Tibial nerve (tissue), 4 donors: ENCODE measurements at places on chromosomes 6 and 20. TPM values are rescaled to one million over a fixed set of nuclear protein-coding genes. Genes with fewer than 3 reads are reported as not detected.

GRCh38 chr6:33079580-33079979 lies 3.8 kb downstream of the HLA-DPB1 start:
- H3K36me3 ChIP-seq: peaks cover 6% of the 10 kb centered on the region
- peaks cover 12% of the 10 kb centered on the region for H3K4me1 ChIP-seq
- H3K27ac ChIP-seq: no peak overlapping the region
- H3K4me3 ChIP-seq: no peak overlapping the region
- H3K27me3 ChIP-seq: no peaks in the 10 kb centered on the region
- no peak for DNase-seq

GRCh38 chr20:62145688-62146018 lies 2.1 kb downstream of the SS18L1 start:
- H3K4me1 ChIP-seq: peaks cover 30% of the 10 kb centered on the region
- H3K36me3 ChIP-seq: no peaks in the 10 kb centered on the region
- H3K27ac ChIP-seq: no peak overlapping the region
- no peaks in the 10 kb centered on the region for H3K27me3 ChIP-seq
- no peak overlapping the region for H3K4me3 ChIP-seq

SLC12A5 gene
- total RNA-seq: not detected

DNA sequence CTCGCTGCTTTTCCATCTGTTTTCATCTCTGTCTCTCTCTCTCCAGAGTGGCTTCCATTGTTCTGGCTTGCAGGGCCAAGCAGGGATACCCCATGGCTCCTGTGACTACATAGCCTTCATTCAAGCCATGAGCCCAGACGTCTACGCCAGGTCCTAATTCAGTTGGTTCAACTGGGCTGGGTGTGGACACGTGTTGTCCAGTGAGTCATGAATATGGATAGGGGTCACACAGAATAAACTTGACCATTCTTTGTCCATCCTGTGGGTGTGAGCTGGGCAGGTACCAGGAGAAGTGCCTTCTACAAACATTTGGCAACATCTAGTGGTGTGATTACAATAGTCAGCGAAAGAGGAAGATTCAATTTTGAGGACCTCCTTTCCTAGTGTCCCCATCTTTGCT lies 96.9 kb upstream of the ARMC2 start:
- no peaks in the 10 kb centered on the region for H3K4me1 ChIP-seq
- H3K27ac ChIP-seq: no peak overlapping the region
- no peaks in the 10 kb centered on the region for H3K36me3 ChIP-seq
- H3K27me3 ChIP-seq: no peaks in the 10 kb centered on the region
- DNase-seq: no peak
- H3K4me3 ChIP-seq: no peak overlapping the region

- peak; percentile 32 for DNase-seq
- H3K4me3 ChIP-seq: peak overlapping the region; percentile 21
- no peaks in the 10 kb centered on the region for H3K27me3 ChIP-seq
- peaks cover 6% of the 10 kb centered on the region for H3K4me1 ChIP-seq
These were observed 113.9 kb downstream of the NFATC2 start for GRCh38 chr20:51428401-51429143.

DNA sequence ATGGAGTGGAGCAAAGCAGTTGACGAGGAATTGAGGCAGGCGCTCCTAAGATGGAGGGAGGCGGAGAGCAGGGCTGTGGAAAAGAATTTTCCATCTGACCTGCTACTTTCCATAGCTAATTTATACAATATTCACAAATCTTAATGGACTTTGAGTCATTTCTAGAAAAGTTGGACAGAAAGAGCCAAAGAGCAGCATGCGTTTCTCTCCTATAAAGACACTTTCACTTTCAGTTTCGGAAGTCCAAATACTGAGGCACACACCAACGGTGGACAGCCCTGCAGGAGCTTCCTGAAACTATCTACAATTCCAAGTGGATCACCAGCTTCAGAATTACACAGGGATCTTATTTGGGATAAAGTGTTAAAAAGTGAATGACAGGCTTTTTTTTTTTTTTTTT lies 43.5 kb downstream of the PANK2 start:
- H3K36me3 ChIP-seq: no peaks in the 10 kb centered on the region
- H3K4me1 ChIP-seq: peaks cover 83% of the 10 kb centered on the region
- no peaks in the 10 kb centered on the region for H3K27me3 ChIP-seq
- H3K27ac ChIP-seq: peak overlapping the region; percentile 62

- H3K4me3 ChIP-seq: no peak overlapping the region
- H3K27me3 ChIP-seq: no peaks in the 10 kb centered on the region
- H3K27ac ChIP-seq: no peak overlapping the region
- DNase-seq: peak; percentile 64
These were observed 65.2 kb downstream of the RIPOR3 start for GRCh38 chr20:50625986-50626677.

DNA sequence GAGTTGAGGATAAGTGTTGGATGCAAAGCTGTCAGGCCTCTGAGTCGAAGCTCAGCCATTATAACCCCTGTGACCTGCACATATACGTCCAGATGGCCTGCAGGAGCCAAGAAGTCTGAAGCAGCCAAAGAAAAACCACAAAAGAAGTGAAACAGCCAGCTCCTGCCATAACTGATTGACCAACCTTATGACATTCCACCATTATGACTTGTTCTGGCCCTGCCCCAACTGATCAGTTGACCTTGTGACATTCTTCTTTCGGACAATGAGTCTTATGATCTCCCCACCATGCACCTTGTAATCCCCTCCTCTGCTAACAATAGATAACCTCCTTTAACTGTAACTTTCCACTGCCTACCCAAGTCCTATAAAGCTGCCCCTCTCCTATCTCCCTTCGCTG lies 133.7 kb upstream of the AGPAT4 start:
- no peak overlapping the region for H3K4me3 ChIP-seq
- no peak overlapping the region for H3K27ac ChIP-seq
- peaks cover 6% of the 10 kb centered on the region for H3K4me1 ChIP-seq
- no peaks in the 10 kb centered on the region for H3K36me3 ChIP-seq

DNA sequence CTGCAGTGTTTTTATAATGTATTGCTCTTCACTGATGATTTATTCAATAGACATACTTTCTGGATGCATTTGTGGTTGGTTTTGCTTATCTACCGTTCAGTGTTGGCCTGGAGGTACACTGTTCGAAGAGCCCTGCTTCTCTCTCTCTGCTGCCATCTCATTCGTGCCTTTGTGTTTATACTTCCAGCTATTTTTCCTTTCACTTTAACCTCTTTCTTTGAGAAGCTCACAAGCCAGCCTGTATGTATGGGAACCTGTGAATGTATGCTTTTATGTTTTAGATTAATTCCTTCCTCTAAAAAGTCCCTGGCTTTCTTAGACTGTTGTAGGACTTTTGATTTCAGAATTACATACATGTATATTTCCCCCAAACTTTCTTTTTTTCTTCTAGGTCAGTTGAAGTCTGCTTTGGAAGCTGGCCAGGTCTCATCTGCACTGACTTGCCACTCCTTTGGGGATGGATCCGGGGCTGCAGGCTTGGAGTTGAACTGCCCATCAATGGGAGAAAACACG lies 83.0 kb downstream of the SCAND1 start:
- H3K27me3 ChIP-seq: no peaks in the 10 kb centered on the region
- H3K27ac ChIP-seq: peak overlapping the region; percentile 61
- no peak overlapping the region for H3K4me3 ChIP-seq
- no peaks in the 10 kb centered on the region for H3K4me1 ChIP-seq
- H3K36me3 ChIP-seq: no peaks in the 10 kb centered on the region
- peak; percentile 41 for DNase-seq

- H3K27me3 ChIP-seq: no peaks in the 10 kb centered on the region
- peak overlapping the region; percentile 91 for H3K4me3 ChIP-seq
- no peaks in the 10 kb centered on the region for H3K36me3 ChIP-seq
- no peak for DNase-seq
- peaks cover 8% of the 10 kb centered on the region for H3K4me1 ChIP-seq
- peak overlapping the region; percentile 90 for H3K27ac ChIP-seq
These were observed 1.3 kb upstream of the RNF217 start for GRCh38 chr6:124960757-124961463.

DNA sequence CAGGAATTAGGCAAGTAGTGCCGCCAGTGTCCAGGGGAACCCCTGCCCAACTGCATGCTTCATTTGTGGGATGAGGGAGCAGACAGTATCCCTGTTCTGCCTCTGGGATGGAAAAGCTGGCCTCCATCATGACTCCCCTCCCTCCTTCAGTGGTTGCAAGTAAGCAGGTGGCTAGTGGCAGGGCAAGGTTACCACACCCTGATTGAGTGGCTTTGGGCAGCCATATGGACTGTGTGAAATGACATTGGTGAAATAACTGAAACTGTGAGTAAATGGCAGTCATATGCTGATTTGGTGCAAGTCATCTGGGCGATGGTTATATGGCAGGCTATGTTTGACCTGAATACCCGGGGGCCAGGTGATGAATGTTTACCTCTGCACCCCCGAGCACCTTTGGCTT lies 33.0 kb downstream of the HDDC2 start:
- DNase-seq: no peak
- no peak overlapping the region for H3K27ac ChIP-seq
- no peaks in the 10 kb centered on the region for H3K27me3 ChIP-seq
- no peak overlapping the region for H3K4me3 ChIP-seq
